T-helper 1 cell (primary cell): ENCODE measurements at places on chromosomes 1 and 21.
A peak's percentile ranks its signal among the peaks of the same experiment; 100 is the strongest.

GRCh38 chr1:203287898-203288297, 17.4 kb upstream of the BTG2 start:
- DNase-seq = no peak

GRCh38 chr1:108691128-108691941, 775 bp upstream of the PRPF38B start:
- DNase-seq = no peak

DNA sequence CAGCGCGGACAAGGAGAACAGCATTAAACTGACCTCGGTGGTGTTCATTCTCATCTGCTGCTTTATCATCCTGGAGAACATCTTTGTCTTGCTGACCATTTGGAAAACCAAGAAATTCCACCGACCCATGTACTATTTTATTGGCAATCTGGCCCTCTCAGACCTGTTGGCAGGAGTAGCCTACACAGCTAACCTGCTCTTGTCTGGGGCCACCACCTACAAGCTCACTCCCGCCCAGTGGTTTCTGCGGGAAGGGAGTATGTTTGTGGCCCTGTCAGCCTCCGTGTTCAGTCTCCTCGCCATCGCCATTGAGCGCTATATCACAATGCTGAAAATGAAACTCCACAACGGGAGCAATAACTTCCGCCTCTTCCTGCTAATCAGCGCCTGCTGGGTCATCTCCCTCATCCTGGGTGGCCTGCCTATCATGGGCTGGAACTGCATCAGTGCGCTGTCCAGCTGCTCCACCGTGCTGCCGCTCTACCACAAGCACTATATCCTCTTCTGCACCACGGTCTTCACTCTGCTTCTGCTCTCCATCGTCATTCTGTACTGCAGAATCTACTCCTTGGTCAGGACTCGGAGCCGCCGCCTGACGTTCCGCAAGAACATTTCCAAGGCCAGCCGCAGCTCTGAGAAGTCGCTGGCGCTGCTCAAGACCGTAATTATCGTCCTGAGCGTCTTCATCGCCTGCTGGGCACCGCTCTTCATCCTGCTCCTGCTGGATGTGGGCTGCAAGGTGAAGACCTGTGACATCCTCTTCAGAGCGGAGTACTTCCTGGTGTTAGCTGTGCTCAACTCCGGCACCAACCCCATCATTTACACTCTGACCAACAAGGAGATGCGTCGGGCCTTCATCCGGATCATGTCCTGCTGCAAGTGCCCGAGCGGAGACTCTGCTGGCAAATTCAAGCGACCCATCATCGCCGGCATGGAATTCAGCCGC, 2.5 kb downstream of the S1PR1 start:
- peak; percentile 34 for DNase-seq

DNA sequence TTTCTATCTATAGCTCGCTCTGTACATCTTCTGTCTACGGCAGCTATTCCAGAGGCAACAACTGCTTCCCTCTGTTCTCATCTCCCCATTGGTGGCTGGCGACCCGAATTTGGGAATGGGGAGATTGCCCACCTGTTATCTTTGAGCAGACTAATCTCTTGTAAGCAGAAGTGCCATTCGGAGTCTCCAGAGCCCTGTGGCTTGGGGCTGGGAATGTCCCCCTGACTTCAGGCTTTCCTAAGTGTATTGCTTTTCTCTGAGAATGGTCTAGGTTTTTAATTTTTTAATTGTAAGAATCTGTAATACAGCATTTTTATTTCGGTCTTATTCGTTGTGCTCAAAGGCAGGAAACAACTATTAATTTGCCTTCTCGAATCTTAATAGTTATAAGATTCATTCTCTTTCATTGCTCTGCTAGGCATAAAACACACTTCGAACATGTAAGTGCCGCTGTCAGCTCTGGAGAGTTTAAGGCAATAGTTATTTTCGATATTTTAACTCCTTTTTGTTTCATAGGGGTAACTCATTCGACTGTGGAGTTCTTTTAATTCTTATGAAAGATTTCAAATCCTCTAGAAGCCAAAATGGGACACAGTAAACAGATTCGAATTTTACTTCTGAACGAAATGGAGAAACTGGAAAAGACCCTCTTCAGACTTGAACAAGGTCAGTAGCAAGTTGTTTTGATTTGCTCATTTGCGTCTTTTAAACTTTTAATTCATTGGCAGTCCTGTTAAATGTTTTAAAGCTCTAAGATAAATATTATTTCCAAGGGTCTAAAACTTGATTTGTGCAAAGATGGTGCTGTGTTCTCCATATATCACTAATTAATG, 514 bp downstream of the AGL start:
- DNase-seq = no peak

- DNase-seq = no peak
Observed at GRCh38 chr1:184456189-184456588, 69.4 kb downstream of the C1orf21 start.

DNA sequence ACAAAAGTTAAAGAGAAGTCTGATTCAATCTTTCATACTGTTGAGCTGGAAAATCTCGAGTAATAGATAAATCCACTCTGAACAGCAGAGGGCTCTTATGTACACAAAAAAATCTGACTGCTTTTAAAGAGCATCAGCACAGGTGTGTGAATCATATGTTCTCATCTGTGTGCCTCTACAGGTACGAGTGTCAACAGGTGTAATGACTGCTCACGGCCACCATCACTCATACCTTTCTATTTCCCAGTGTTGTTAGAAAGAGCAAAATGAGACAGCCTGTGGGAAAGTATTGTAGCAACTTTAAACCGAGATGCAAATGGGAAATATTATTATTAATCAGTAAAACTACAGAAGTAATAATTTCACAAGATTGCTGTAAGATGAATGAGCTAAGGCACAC, 49.0 kb upstream of the SCAF4 start:
- no peak for DNase-seq

- no peak for DNase-seq
Observed at GRCh38 chr1:10639775-10640578, 156.5 kb downstream of the CASZ1 start.

GRCh38 chr21:17270229-17270628, 242.6 kb upstream of the CXADR start:
- no peak for DNase-seq
